ENCODE measurements at places on chromosomes 3 and 15. TPM values are rescaled to one million over a fixed set of nuclear protein-coding genes. Genes with fewer than 3 reads are reported as not detected.

DNA sequence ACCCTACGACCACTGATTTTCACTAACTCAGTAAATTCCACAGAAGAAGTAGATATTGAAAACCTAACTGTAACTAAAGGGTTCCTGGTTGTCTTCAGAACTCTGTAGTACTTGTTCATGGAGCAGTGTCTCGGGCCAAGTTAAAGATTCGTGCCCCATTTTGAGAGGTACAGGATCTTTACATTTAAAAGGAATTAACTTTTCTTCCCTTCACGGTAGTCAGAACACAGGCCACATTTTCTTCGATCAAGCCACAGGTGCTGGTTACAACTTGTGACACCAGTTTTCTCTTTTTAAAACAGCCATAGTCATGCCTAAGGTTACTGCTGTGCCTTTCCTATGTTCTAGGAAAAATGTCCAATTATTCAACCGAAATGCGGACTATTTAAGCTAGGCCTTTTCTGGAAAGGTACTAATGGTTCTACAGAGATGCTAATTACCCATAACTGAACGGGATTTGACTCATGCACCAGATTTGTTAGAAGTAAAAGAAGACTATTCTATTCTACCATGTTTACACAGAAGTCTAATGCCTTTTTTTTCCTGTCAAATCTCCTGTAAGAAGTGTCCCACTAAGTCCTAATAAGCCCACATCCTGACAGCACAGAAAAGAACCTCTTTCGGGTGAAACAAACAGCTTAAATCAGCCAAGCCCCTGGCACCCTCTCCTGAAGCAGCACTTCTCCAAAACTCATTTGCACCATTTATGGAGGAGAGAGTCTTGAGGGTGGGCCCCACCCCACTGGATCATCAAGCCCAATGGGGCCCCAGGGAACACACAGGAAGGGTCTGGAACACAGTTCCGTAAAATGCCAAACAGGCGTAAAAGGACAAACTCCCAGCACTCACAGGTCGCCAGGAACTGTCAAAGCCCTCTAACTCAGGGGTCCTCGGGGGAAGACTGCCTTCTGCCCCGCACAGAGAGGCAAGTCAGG lies 1.9 kb downstream of the LRIG1 start:
- no peak for DNase-seq

DNA sequence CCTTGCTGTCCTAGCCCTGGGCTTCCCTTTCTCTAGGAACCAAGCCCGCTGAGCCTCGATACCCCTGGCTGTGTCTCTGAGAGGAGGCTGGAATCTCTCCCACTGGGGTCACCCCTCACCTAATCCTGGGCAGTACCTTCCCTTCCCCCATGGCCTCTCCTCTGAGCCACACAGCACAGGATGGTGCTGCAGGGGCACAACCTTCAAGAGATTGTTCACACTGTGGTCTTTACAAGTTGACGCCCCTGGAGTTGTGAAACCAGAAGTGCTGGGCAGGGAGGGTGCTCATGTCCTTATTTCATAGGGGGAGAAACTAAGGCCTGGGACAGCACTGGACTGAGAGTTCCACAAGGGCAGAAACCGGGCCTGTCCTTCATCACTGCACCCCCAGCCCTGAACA lies 70.9 kb upstream of the TMEM115 start:
- no peak for DNase-seq

CAND2 gene
- 5.5 TPM for total RNA-seq

DNA sequence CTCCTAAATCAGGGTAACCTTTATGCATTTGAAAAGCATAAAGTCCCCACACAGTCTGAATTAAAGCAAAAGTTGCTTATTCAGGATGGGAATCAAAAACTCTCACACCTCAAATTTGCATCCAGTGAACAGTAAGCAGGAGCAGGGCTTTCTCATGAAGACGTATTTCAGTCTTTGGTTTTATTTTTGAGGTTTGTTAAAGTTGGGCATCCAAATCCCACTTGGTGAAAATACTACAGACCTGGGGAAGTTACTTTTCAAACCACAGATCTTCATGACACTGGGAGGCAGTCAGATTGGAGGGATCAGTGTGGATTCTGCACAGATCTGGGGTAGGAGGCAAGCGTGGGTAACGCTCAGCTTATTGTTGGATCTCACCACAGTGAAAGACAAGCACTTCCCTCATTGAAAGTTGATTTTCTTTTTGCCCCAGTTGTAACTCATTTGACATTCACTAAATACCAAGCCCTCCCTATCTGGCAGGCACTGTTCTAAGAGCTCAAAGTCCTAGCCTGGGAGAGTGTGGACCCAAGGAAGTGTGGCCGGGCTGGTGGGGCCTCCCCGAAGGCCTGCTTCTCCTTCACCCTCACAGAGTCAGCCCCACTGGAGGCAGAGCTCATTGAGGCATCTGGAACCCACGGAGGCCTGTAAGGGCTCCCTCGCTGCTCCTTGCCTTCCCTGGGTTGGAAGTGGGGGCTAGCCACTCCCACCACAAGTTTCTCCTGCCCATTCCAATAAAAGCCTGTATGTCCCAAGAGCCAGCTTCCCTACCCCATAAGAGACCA lies 783 bp upstream of the ISG20 start:
- DNase-seq, result no peak

MEGF11 gene
- total RNA-seq, result not detected

COLQ gene
- total RNA-seq, result 1.3 TPM

SYNPR gene
- not detected for total RNA-seq

- DNase-seq, result no peak
Observed at GRCh38 chr3:83738202-83738601, 1220.6 kb upstream of the CADM2 start.

DNA sequence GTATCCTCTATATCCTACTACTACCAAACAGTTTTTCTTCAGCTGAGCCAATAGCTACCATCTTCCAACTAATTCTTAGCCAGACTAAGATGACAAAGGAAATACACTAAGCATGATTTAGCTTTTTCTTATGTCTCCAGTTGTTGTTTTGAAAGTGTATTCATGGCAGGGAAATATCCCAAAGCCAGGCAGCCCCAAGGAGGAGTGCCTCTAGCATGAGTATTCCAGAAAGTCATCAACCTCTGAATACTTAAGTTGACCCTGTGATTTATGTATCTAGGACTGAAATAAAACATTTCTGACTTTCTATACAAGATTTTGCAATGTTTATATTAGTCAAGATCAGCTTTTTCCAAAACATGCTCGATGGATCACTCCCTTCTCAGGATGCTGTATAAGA lies 449.1 kb downstream of the IL5RA start:
- no peak for DNase-seq

DNA sequence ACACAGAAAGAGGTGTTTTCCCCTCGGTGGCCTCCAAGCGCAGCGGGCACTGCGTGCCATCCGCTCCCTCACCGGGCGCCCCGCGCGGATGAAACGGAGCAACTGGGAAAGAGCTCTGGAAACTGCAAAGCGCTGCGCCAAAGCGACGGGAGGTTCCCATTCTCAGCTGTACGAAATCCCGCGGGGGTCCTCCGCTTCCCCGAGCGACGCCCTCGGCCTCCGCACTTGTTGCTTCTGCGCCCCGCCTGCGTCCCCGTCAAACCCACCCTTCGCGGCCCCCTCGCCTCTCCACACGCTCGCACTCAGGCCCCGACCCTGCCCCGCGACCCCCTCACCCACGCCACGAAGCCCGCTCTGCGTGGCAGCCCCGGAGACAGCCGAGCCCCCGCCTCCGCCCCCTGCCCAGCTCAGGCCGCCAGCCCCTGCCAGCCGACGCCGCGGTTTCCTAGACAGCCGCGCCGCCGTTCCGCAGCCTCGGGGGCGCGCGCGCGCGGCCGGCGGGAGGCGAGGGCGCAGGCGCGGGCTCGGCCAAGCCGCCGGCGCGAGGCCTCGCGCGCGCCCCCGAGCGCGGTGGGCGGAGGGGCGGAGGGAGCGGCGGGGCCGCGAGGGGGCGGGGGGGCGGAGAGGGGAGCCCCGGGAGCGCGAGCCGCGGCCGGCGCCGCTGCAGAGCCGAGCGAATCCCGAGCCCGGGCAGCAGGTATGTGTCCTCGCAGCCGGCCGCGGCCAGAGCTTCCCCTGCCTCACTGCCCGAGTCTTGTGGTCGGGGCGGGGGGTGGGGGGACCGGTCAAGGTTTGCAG lies at the start of gene TMEM266:
Gene TMEM266 (plus strand): TSS at position 666 of the 798 bp plus-strand sequence. CDS start 74,279 bp downstream, outside the sequence.
- DNase-seq, result no peak

MGA gene
- total RNA-seq, result 50.7 TPM

RLBP1 gene
- not detected for total RNA-seq

GRCh38 chr3:60549863-60550262 lies 701.4 kb downstream of the FHIT start:
- DNase-seq, result no peak

GRCh38 chr3:81198216-81198615 lies 563.2 kb downstream of the GBE1 start:
- DNase-seq, result no peak

DNA sequence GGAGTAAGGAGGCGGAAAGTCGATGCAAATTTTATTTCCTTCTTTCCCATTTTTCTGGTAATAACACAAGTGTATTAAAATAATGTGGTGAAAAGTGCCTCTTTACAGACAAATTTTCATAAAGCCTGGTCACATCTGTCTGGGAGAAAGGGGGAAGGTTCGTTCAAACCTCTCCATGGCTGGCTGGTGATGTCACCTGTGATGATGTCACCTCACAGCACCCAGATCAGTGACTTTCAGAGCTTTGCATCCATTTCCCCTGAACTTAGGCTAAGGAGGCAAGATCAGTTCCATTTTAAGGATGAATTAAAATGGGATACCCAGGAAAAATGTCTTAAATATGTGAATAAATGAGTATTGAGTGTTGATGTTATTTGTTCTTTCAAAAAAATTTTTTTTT lies 34.1 kb downstream of the ATP10A start:
- DNase-seq, result no peak

GRCh38 chr3:10196389-10197052 lies 31.8 kb downstream of the IRAK2 start:
- DNase-seq, result no peak

DNA sequence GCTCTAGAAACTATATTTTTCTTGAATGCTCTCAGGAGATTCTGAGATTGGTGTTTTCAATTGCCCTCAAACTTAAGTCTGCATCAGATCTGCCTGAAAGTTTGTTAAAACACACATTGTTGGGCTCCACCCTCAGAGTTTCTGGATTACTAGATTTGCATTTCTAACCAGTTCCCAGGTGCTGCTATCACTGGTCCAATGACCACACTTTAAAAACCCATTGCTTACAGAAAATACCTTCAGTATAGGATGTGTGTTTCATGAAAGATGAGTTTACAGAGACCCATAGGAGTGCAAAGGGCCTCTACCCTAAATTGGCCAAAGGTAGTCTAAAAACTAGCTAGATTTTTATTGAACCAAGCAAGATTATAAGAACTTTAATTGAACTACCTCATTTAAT lies 17.8 kb downstream of the GRM7 start:
- no peak for DNase-seq

DNA sequence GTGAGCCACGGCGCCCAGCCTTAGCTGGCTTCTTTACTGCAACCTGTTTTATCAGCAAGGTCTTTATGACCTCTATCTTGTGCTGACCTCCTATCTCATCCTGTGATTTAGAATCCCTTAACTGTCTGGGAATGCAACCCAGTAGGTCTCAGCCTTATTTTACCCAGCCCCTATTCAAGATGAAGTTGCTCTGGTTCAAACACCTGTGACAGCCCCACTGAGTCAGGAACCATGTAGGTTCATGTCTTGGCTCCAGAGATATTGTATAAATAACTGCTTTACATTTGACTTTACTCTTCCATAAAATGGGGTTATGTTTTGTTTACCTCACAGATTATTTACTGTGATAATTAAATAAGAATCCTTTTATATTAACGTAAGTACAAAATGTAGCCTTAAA lies 27.1 kb upstream of the ANO10 start:
- no peak for DNase-seq

- DNase-seq, result no peak
Observed at GRCh38 chr15:55289011-55289745, 435 bp downstream of the RAB27A start.

DNA sequence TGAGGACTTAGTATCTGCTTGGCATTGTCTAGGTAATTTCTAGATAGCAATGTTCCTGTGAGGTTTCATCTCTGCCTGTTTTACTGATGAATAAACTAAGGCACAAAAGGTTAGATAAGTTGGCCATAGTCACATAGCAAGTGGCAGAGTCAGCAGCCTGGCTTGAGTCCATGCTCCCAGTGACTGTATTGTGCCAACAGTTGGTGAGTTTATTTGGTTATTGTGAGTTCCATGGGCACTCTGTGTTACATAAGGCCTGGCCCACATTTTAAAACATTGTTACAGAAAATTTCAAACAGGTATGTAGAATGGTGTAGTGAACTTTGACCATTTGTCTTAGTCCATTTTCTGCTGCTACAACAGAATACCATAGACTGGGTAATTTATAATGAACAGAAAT lies 15.2 kb downstream of the MCM2 start:
- no peak for DNase-seq

DNA sequence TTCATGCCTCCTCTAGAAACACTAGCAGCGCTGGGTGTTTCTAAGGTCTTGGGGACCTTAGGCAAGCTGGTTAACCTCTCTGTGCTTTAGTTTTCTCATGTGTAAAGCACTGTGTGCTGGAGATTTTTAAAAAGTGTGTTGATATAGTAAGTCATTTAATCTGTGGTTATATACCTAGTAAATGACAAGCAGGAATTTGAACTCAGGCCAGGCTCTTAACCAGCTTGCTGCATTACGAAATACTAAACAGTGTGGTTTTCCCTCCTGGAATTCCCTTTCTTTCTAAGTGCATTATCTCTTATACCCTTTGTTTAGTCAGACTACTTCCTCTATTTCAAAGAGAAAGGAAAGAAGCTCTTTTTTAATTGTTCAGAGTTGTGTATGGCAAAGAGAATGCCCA lies 26.5 kb downstream of the NEO1 start:
- DNase-seq, result no peak

DNA sequence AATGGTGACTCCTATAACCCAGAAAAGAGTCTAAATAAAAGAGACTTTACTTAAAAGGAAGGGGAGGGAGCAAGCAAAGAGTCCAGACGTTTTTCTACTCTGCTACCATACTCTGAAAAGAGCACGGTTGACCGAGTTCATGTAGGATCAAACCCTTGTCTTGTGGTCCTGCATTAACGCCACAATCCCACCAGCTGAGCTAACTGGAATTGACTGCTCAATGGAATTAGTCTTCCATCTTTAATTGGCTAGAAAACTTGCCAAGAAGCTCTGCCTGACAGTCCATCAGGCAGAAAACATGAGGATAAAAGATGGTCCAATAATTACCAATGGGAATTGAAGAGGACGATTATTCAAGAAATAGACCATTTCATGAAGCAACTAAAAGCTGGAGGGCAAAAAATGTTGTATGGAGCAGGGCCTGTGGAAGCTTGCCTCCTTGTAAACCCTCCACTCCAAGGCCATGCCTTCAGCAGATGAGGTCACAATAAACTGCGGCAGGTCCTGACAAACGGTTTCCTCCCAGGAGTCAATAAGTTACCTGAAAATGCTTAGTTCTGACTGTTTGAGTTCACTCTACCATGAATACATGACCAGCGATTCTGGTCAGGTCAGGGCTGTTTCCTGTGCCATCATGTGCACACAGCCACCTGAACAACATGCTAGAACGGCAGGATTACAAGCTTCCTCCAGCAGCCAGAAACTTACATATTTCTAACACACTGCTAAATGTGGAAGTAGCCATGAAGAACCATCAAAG lies 35.6 kb upstream of the ARHGEF3 start:
- DNase-seq, result no peak

- DNase-seq, result no peak
Observed at GRCh38 chr15:70480196-70480856, 283.0 kb downstream of the UACA start.

YEATS2 gene
- total RNA-seq, result 24.9 TPM

- no peak for DNase-seq
Observed at GRCh38 chr3:82978368-82978767, 1216.9 kb upstream of the GBE1 start.

- DNase-seq, result no peak
Observed at GRCh38 chr15:94703596-94703995, 472.2 kb downstream of the MCTP2 start.

- no peak for DNase-seq
Observed at GRCh38 chr3:141410408-141410807, 42.1 kb downstream of the ZBTB38 start.
